Activated T-cell treated with anti-CD3 and anti-CD28 coated beads, Interleukin-2, amount 50 U/mL, for 48 hours (primary cell): ENCODE measurements at places on chromosomes 16 and 17.

DNA sequence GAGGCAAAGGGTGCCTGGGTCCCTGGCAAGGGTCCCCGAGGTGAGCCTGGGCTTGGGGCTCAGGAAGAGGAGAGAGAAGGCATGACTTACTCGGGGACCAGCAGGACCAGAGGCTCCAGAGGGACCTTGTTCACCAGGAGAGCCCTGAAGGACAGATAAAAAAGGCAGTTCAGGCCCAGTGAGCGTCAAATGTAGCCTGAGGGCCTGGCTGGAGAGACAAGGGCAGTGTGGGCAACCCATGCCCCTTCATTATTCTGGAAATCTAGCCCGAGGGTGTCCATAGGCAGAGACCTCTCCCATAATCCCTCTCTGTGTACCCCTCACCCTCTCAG lies 14.1 kb downstream of the COL1A1 start:
- no peak for DNase-seq

DNA sequence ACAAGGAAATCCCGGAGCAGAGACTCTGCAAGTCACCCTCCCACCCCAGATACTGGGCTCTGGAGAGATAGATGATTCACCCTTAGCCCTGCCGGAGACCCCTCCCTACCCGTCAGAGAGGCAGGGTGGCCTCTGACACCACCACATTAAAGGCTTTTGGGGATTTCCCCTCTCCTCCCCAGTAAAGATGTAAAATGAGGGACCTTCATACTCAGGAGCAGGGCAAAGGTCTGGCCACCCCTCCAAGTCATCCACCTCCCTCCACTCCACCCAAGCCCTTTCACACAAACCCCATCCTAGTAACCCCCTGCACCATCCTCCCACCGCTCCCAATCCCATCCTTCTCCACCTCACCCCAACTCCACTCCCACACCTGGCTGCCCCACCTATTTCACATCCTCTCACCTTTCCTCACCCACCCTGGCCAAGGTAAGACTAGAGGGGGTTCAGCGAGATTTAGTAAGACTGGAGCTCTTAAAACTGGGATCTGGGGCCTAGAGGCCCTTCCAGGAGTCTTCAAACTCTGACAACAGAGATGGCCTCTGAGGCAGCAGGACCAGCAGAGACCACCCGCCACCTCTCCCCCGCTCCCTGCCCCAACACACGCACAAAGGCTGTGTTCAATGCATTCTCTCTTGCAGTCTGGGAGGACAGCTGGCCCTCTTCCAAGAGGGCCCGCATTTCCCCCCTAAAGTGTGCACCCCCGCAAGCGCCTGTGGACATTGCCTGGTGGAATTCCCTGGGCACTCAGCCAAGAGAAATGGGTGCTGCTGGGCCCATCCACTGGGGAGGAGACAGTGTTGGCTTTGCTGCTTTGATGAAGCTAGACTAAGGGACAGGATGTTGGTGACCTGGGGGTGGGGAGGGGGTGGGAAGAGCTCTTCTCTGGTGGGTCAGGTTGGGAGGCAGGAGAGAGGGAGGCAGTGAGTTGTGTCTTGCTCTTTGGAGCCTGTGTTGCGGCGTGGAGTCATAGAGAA lies 1.1 kb downstream of the ABAT start:
- DNase-seq: peak; percentile 61

GRCh38 chr17:74858672-74859458 lies 820 bp downstream of the GRIN2C start:
- no peak for DNase-seq

DNA sequence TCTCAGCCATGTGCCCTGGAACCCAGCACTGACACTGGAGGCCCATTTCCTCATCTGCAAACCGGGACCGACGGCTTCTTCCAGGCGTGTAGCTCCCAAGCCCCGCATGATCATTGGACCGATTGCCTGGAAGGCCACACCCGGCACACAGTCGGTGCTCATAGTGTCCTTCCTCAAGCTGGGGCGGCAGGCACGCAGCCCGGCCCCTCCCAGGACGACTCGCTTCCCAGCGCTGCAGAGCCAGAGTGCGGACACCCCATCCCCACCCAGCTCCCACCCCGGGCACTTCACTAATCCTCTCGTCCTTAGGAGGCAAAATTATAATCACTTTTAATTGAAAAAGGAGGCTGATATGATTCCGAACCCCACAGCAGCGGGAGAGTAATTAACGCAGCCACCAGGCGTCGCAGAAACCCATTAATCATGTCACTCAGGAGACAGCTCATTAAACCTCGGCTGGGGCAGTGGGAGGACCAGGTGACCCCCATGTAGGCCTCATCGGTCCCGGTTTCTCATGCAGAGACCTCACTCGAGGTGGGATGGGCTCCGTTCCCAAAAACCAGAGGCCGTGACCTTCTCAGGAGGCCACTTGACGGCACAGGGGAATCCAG lies 33.1 kb downstream of the ZNF469 start:
- DNase-seq: no peak

- DNase-seq: no peak
Observed at GRCh38 chr16:83023640-83024039, 396.9 kb downstream of the CDH13 start.

DNA sequence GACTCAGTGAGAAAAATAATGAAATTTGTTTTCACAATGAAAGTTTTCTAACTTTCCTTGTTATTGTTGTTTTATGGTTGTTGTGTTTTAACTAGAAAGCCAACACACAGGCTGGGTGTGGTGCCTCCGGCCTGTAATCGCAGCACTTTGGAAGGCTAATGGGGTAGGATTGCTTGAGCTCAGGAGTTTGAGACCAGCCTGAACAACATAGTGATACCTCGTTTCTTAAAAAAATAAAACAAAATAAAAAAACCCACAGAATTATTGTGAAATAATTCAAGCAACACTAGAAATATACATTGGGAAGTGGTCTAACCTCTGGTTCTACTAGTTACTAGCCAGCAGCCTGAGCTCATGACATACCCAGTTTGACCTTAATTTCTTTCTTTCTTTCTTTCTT lies 630 bp downstream of the MILR1 start:
- DNase-seq: no peak

DNA sequence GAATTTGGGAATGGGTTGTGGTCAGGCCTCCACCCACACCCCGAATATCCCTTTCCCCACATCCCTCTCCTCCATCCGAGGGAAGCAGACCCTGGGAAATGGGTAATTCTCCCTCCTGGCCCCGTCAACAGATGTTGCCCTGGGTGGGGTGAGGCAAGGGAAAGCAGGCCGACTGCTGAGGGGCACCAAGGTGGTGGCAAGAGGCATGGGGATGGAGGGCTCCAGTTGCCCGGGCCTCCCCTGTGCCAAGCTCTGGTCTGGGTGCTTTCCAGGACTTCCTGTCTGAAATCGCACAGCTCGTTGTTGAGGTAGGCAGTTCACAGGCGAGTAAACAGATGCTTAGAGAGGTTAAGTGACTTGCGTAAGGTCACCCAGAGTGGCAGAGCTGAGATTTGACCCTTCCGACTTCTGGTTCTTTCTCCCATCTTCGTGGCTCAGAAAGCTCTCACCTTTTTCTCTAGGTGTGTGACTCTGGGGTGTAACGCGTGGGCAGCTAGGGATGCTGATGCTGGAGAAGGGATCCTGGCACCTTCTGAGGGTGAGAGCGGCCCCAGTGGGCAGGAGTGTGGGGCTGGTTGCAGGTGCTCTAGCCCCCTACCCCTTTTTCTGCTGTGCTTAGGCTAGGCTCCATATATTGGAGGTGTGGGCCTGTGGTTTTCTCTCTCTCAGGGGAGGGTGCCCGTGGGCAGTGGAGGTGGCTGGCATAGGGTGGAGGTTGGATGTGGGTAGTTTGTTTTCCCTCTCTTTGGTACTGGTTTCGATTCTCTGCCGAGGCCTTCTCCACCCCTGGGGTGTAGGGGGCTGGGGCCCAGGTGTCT lies 17.2 kb downstream of the RARA start:
- DNase-seq: peak; percentile 63
